ENCODE measurements at places on chromosomes 2 and 18.

DNA sequence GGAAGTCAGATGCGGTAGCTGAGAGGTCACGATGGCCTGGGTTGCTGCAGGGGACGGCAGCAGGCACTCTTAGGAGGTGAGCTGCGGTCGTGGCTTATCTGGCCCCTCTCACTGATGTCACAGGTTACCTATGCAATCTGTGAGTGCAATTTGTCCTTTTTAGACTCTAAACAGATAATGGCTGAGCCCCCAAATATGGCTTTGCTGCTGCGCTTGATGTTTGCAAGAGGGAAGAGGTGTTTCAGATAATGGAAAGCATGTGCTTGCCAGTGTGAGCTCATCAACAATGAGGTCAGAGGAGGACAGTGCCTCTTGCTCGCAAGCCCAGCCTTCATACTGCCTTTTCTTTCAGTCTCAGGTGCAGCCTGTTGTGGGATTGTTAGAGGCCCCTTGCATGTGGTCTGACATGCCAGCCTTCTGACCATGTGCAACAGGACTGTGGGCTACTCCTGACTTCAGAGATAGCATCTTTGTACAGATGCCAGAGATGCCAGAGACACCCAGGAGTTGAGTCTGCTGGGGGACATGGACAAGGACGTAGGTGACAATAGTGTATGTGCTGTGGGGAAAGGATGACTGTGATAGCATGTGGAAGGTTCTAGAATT lies 151.3 kb downstream of the TANC1 start:
- no peaks in the 10 kb centered on the region for H3K4me1 ChIP-seq
- no peaks in the 10 kb centered on the region for H3K36me3 ChIP-seq
- H3K27me3 ChIP-seq = no peaks in the 10 kb centered on the region

GRCh38 chr2:61785583-61785982 lies 68.3 kb downstream of the FAM161A start:
- no peak for DNase-seq
- peaks cover 3% of the 10 kb centered on the region for H3K27me3 ChIP-seq
- no peak overlapping the region for H3K27ac ChIP-seq
- no peaks in the 10 kb centered on the region for H3K4me1 ChIP-seq

- no peaks in the 10 kb centered on the region for H3K27me3 ChIP-seq
- H3K4me1 ChIP-seq = no peaks in the 10 kb centered on the region
- no peak for DNase-seq
- H3K4me3 ChIP-seq = no peak overlapping the region
- no peak overlapping the region for H3K27ac ChIP-seq
- H3K36me3 ChIP-seq = no peaks in the 10 kb centered on the region
Measured at GRCh38 chr2:204542982-204543608, 2.2 kb upstream of the PARD3B start.

DNA sequence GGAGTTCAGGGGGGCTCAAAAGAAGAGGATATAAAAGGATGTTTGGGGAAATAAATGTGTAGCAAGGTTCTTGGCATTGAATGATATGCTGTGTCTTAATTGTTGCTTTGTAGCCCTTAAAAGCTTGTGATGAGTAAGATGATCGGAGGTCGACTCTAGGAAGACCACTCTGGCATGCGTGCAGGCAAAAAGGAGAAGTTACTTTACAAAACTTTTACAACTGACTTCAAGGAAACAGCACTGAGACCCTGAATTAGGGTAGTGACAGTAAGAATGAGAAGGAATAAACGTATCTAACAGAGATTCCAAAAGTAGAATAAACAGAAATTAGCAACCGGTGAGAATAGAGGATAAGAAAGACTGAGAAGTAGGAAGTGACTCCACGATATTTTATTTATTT lies 228.7 kb upstream of the TANK start:
- H3K4me3 ChIP-seq = no peak overlapping the region
- H3K27me3 ChIP-seq = no peaks in the 10 kb centered on the region
- peaks cover 9% of the 10 kb centered on the region for H3K4me1 ChIP-seq
- H3K27ac ChIP-seq = no peak overlapping the region
- no peaks in the 10 kb centered on the region for H3K36me3 ChIP-seq
- no peak for DNase-seq

GRCh38 chr2:85222792-85223191 lies 89.6 kb downstream of the TCF7L1 start:
- H3K36me3 ChIP-seq = no peaks in the 10 kb centered on the region
- no peak overlapping the region for H3K4me3 ChIP-seq
- H3K4me1 ChIP-seq = no peaks in the 10 kb centered on the region
- H3K27ac ChIP-seq = no peak overlapping the region

DNA sequence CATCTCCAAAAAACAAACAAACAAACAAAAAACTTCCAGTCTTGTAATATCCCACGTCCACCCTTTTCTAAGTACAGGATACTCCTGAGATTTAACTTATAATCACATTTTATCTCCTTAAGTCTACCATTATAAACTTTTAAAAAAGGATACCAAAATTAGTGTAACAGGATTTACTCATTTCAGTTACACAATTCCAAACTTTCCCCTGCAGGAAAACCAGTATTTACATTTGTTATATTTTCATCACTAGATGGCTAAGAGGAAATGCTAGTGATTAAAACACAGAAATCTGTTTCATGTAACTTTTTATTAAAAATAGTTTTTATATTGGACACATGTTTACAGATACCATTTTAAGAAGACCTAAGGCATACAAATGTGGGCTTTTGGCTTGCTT lies 27.5 kb downstream of the CFAP36 start:
- no peak for DNase-seq
- no peak overlapping the region for H3K27ac ChIP-seq
- H3K36me3 ChIP-seq = peaks cover 2% of the 10 kb centered on the region
- no peak overlapping the region for H3K4me3 ChIP-seq
- no peaks in the 10 kb centered on the region for H3K4me1 ChIP-seq
- H3K27me3 ChIP-seq = no peaks in the 10 kb centered on the region

GRCh38 chr2:133886735-133887675 lies 318.7 kb upstream of the NCKAP5 start:
- H3K36me3 ChIP-seq = no peaks in the 10 kb centered on the region
- H3K27me3 ChIP-seq = no peaks in the 10 kb centered on the region
- H3K27ac ChIP-seq = no peak overlapping the region
- DNase-seq = peak; percentile 68
- no peaks in the 10 kb centered on the region for H3K4me1 ChIP-seq
- H3K4me3 ChIP-seq = no peak overlapping the region

- H3K4me3 ChIP-seq = peak overlapping the region; percentile 27
- no peak overlapping the region for H3K27ac ChIP-seq
- no peaks in the 10 kb centered on the region for H3K27me3 ChIP-seq
- no peaks in the 10 kb centered on the region for H3K4me1 ChIP-seq
- no peaks in the 10 kb centered on the region for H3K36me3 ChIP-seq
Measured at GRCh38 chr18:79485788-79486355, 90.1 kb downstream of the NFATC1 start.

- H3K36me3 ChIP-seq = no peaks in the 10 kb centered on the region
- H3K27ac ChIP-seq = no peak overlapping the region
- DNase-seq = no peak
- no peaks in the 10 kb centered on the region for H3K4me1 ChIP-seq
- H3K27me3 ChIP-seq = no peaks in the 10 kb centered on the region
- H3K4me3 ChIP-seq = no peak overlapping the region
Measured at GRCh38 chr2:60148716-60149115, 404.7 kb downstream of the BCL11A start.

GRCh38 chr18:52970686-52971085 lies 630.7 kb downstream of the DCC start:
- no peak overlapping the region for H3K4me3 ChIP-seq
- no peak for DNase-seq
- no peaks in the 10 kb centered on the region for H3K36me3 ChIP-seq
- H3K27me3 ChIP-seq = no peaks in the 10 kb centered on the region

DNA sequence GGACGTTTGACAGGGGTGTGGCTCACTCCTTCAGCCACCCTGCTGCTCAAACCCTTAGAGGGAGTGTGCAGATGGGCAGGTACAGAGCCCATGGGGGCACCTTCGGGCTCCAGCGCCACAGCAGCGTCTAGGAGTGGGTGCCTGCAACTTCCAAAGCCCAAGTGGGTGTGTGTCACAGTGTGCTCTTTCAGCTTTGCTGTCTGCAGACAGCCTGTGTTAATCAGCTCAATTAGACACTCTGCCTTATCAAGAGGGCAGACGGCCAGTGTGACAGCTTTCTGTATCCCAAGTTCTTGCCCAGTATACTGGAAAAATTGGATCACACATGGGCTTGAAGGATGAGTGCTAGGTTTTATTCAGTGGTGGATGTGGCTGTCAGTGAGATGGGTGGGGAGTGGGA lies 96.7 kb downstream of the AP1S3 start:
- H3K36me3 ChIP-seq = no peaks in the 10 kb centered on the region
- peaks cover 15% of the 10 kb centered on the region for H3K4me1 ChIP-seq
- DNase-seq = no peak
- no peak overlapping the region for H3K27ac ChIP-seq
- no peak overlapping the region for H3K4me3 ChIP-seq

DNA sequence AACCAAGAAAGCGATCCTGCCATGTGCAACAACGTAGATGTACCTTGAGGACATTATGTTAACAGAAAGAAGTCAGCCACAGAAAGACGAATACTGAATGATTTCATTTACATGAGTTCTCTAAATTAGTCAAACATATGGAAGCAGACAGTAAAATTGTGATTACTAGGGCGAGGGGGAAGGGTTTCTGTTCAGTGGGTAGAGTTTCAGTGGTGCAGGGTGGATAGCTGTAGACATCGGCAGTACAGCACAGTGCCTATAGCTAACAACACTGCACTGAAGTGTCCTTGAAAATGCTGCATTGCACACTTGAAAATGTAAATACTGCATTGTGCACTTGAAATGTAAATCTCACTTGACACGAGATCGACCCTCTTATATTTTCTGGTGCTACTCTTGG lies 275.3 kb downstream of the GALR1 start:
- no peaks in the 10 kb centered on the region for H3K27me3 ChIP-seq
- no peak overlapping the region for H3K4me3 ChIP-seq
- no peak for DNase-seq
- no peaks in the 10 kb centered on the region for H3K4me1 ChIP-seq

- H3K27me3 ChIP-seq = no peaks in the 10 kb centered on the region
- no peaks in the 10 kb centered on the region for H3K36me3 ChIP-seq
- no peak overlapping the region for H3K4me3 ChIP-seq
- no peaks in the 10 kb centered on the region for H3K4me1 ChIP-seq
- no peak for DNase-seq
Measured at GRCh38 chr2:98296440-98296839, 49.8 kb upstream of the CNGA3 start.

DNA sequence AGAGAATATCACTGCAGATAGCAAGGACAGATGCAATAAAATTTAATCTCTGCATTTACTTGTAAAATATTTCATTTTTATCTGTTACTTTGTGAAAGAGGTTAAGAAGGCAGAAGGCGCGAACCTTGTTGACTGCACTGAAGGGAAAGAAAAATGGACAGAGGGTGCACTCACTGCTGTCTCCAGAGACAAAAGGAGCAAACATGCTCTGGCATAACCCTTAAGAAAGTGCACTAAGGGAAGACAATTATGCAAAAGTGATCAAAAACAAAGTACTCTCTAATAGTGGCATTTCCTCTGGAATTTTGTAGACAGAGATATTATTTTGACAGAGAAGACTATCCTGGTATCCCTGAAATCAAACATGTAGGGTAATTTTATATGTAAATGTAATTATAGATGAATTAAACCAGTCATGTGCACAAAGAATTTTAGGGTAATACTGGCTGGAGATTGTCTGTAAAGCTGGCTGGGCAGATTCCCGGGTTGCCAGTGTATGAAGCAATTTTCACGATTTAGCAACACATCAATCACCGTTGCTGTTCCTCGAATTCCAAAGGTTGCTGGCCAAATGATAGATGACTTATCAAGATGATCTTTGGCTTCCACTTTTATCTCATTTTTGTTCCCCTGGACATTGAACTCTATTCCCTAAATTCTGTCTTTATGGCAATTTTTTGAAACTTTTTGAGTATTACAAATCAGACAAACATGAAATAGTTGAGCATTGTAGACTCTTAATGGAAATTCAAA lies 1176.9 kb downstream of the SUCLG1 start:
- no peak for DNase-seq
- H3K27me3 ChIP-seq = peaks cover 2% of the 10 kb centered on the region
- H3K4me1 ChIP-seq = no peaks in the 10 kb centered on the region
- no peak overlapping the region for H3K27ac ChIP-seq

GRCh38 chr2:200471324-200471848 lies 38.5 kb downstream of the KCTD18 start:
- H3K4me1 ChIP-seq = no peaks in the 10 kb centered on the region
- DNase-seq = no peak
- no peaks in the 10 kb centered on the region for H3K27me3 ChIP-seq
- no peak overlapping the region for H3K4me3 ChIP-seq

- H3K4me1 ChIP-seq = peaks cover 3% of the 10 kb centered on the region
- DNase-seq = no peak
- H3K27me3 ChIP-seq = no peaks in the 10 kb centered on the region
- peak overlapping the region; percentile 60 for H3K4me3 ChIP-seq
Measured at GRCh38 chr2:54454548-54455130, 1.5 kb upstream of the SPTBN1 start.

- DNase-seq = no peak
- H3K4me1 ChIP-seq = no peaks in the 10 kb centered on the region
- H3K4me3 ChIP-seq = no peak overlapping the region
- H3K36me3 ChIP-seq = no peaks in the 10 kb centered on the region
- no peak overlapping the region for H3K27ac ChIP-seq
- no peaks in the 10 kb centered on the region for H3K27me3 ChIP-seq
Measured at GRCh38 chr2:178819992-178820391, 12.8 kb upstream of the TTN start.

- DNase-seq = no peak
- no peaks in the 10 kb centered on the region for H3K27me3 ChIP-seq
- peaks cover 3% of the 10 kb centered on the region for H3K4me1 ChIP-seq
Measured at GRCh38 chr2:182426918-182427240, at the start of gene PDE1A. PDE1A (minus strand) TSS chr2:182427036.

- H3K4me1 ChIP-seq = no peaks in the 10 kb centered on the region
- no peaks in the 10 kb centered on the region for H3K36me3 ChIP-seq
- H3K4me3 ChIP-seq = no peak overlapping the region
- H3K27ac ChIP-seq = no peak overlapping the region
- H3K27me3 ChIP-seq = no peaks in the 10 kb centered on the region
- no peak for DNase-seq
Measured at GRCh38 chr2:149315461-149315860, 14.9 kb upstream of the LYPD6 start.

DNA sequence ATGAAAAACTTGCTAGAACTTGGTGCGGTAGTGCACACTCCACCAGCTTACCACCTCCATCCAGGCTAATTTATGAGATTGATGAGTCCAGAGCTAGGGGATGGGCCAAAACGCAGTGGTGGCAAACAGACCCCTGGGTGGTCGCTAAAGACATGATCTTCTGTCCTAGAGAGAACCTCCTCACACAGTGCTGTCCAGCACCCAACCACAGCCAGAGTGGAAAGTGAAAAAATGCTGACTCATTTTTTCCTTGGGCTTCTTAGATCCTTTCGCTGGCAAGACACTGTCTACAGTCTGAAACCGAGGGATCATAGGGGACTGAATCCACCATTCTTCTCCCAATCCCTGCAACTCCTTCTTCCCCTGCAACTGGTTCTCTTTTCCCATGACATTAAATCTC lies 4.1 kb downstream of the ANTXR1 start:
- H3K4me3 ChIP-seq = peak overlapping the region; percentile 82
- peak overlapping the region; percentile 39 for H3K27ac ChIP-seq
- no peak for DNase-seq
- H3K36me3 ChIP-seq = no peaks in the 10 kb centered on the region

GRCh38 chr2:205904873-205905272 lies 181.1 kb downstream of the INO80D start:
- DNase-seq = no peak
- no peaks in the 10 kb centered on the region for H3K4me1 ChIP-seq
- no peaks in the 10 kb centered on the region for H3K36me3 ChIP-seq
- no peak overlapping the region for H3K4me3 ChIP-seq
- no peak overlapping the region for H3K27ac ChIP-seq
